ENCODE measurements at places on chromosomes 4 and X.

DNA sequence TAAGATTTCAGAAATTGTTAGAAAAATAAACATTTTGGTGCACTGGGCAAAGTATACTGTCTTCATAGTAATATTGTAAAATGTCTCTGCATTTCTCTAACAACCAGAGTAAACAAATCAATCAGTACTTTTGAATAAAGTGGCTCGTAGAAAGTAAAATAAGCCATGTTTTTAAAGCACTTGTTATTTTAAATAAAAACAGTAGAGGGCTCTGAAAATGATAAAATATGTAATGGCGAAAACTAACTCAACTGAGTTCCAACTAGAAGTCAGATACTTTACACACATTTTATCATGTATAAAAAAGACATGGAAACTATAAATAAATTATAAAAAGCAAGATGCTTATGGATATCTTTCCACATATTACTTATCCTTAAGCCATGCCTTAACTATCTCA lies 1134.4 kb downstream of the PDHA2 start:
- DNase-seq = no peak

- no peak for DNase-seq
Observed at GRCh38 chr4:71944956-71945355, 86.8 kb upstream of the NPFFR2 start.

DNA sequence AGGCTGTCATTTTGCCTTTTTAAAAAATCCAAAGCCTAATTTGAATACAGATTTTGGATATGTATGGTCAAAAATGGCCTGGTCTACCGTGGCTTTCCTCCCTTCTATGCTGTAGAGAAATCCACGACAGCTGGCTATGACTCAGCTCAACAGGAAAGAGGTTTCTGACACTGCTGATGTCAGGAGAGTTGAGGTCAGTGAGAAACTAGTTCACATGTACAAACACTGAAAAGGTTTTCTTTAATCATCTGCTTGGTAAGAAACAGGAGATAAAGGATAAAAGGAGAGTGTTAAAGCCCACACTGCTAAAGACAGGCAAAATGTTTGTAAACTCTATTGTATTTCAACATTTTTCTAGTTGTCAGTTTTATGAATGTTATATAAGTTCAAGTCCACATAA lies 113.9 kb downstream of the NYX start:
- peak; percentile 11 for DNase-seq

- no peak for DNase-seq
Observed at GRCh38 chrX:142483965-142484364, 278.9 kb upstream of the MAGEC2 start.

GRCh38 chrX:7086384-7086783 lies 61.1 kb upstream of the STS start:
- DNase-seq = no peak

DNA sequence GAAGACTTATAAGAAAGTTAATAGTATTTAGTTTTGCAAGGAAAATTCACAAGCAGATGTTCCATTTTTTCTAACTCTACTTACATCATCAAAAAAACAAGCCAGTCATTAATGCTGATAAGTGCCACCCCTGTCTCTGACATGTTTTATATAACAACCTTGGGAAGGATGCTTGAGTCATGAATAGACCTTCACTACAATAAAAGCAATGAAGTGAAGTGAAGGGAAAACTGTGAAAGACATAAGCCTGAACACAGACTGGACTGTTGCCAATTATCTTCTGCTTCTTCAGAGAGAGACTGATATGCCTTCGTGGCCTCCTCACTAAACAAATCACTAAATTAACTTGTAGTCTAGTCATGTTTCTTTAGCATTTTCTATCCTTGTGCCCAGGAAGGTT lies 353.2 kb downstream of the PDHA2 start:
- no peak for DNase-seq

GRCh38 chr4:144611850-144612249 lies 34.1 kb upstream of the HHIP start:
- no peak for DNase-seq

- DNase-seq = peak; percentile 59
Observed at GRCh38 chrX:49291615-49292337, 11.7 kb upstream of the GAGE10 start.

GRCh38 chrX:3280706-3281105 lies 65.7 kb downstream of the MXRA5 start:
- DNase-seq = no peak

DNA sequence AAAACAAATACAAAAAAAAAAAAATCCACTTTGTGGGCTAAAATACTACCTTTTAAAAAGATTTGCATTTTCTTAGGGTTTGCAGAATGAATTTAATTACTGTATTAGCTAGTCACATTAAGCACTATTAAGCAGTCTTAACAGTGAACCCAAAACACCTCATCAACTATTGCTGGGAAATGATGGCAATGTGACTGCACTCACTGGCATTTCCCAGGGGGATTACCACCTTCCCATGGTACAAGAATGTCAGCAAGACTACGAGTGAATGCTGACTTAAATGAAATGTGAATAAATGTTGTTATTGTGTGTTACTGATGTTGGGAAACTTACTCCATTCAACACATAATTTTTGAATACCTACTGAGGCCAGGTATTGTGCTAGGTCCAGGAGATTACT lies 10.0 kb upstream of the SLC9B2 start:
- no peak for DNase-seq

- DNase-seq = no peak
Observed at GRCh38 chr4:6280365-6280996, 10.8 kb downstream of the WFS1 start.

DNA sequence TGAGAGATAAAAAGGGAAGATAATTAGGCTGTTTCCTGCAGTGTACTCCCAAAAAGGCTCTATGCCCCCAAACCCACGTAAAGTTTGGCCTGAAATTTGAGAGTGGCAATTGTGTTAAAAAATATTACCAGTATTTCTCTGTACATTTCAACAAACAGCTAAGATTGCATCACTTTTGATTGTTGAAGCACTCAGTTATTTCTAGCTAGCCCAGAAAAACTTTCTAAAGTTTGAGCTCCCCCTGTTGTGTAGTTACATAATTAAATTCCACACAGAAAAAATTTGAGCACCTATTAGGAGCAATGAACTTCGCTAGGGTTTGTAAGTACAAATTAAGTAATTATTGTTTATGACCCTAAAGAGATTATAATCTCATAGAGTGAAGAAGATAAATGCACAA lies 109.4 kb downstream of the DLG3 start:
- no peak for DNase-seq

DNA sequence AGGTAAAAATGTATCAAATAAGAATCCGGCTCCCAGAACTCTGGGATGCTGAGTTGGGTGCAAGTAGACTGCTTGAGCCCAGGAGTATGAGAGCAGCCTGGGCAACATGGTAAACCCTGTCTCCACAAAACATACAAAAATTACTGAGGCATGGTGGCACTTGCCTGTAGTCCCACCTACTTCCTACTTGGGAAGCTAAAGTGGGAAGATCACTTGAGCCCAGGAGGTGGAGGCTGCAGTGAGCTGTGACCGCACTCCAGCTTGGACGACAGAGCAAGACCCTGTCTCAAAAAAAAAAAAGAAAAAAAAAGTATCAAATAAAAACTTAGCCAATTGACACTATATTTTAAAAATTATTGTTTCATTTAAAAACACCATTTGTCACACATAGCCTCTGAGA lies 84.4 kb downstream of the FBXW7 start:
- DNase-seq = no peak

- no peak for DNase-seq
Observed at GRCh38 chr4:101355767-101356702, 8.7 kb upstream of the PPP3CA start.

DNA sequence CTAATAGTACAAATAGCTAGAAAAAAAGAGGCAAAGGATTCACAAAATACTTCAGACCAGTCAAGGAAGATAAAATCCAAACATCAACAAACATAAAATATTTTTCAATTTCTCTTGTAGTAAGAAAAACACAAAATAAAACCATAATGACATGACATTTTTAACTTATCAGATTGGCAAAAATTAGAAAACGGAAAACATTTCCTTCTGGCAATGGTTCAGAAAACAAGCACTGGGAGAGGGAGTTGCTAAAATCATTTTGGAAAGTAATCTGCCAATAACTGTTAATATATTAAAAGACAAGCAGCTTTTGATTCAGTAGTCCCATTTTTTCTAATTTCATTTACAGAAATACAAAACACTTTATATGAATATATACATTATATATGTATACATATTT lies 26.1 kb downstream of the TKTL2 start:
- DNase-seq = no peak

- DNase-seq = no peak
Observed at GRCh38 chrX:140672840-140673731, 36.5 kb upstream of the LINC00632 start.

DNA sequence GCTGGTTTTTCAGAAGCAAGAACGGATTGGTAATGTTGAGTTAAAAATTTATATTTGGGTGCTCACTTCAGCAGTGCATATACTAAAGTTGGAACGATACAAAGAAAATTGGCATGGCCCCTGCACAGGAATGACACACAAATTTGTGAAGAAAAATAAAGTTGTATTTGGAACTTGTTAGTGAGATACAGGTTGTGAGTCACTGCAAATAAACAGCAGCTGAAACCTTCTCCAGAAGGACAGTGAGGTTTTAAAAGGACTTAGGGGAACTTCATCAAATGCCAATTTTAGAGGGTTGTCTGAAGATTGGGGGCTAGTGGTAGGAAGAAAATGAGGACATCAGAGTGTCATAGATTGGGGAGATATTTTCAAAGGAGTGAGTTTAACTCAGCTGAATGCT lies 79.7 kb upstream of the ELOVL6 start:
- no peak for DNase-seq

- no peak for DNase-seq
Observed at GRCh38 chr4:177267911-177268310, 41.8 kb upstream of the NEIL3 start.

- no peak for DNase-seq
Observed at GRCh38 chr4:121339307-121339706, 41.5 kb downstream of the QRFPR start.

GRCh38 chrX:118459494-118459893 lies 36.1 kb upstream of the DOCK11 start:
- no peak for DNase-seq

DNA sequence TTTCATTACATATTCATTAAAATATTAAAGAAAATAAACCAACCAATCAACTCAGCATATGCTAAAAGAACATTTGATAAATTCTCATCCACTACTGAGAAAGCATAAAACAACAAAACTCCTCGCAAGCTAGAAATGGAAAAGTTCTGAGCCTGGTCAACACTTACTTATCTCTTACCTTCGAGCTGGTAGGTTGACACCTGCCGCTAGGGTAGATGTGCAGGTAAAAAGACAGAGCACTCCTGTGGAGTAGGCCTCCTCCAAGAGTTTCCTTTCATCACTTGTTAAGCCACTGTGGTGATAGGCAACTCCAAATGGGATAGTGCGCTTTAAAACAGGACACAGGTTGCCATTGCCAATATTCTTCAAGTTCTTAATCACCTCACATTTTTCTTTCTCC lies 18.9 kb downstream of the HELQ start:
- no peak for DNase-seq

DNA sequence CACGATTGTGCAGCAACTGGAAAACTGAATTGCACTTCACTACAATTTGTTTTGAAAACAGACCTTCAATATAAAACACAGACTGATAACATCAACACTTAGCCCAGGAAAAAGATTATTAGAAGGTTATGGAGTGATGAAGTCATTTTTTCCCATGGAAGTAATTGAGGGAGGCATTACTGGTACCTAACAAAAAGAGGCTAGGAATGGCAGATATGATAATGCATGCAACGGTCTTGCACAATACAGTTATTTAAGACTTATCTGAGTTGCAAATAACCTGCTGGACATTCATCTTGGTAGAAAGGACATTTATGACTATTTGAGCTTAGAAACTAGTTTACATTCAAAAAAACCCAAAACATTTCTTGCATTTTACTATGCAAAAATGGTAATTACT lies 1031.9 kb downstream of the FAT4 start:
- no peak for DNase-seq

GRCh38 chr4:41429280-41429669 lies 108.7 kb upstream of the LIMCH1 start:
- no peak for DNase-seq
